ENCODE measurements at places on chromosomes 7 and 10.

DNA sequence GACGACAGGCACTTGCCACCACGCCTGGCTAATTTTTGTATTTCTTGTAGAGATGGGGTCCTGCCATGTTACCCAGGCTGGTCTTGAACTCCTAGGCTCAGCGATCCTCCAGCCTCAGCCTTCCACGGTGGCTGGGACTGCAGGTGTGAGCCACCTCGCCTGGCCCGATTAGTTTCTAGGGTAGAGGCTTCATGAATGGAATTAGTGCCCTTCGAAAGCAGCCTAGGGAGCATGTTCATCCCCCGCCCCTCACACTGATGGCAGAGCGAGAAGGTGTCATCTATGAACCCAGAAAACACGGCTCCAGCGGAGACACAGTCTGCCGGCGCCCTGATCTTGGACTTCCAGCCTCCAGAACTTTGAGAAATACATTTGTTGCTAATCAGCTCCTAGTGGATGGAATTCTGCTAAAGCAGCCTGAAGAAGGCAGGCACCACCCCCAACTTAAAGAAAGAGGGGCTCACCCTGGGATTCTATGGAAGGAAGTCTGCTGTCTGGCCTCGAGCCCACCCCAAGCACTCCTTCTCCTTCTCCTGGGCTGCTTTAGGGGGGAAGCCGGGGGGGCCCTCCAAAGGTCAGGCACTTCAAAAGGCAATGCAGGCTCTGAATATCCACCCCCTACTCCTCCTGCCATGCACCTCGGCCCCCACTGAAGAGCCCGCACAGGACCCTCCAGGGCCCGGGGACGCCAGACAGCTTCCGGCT lies 10.1 kb downstream of the PDGFA start:
- no peak for DNase-seq

DNA sequence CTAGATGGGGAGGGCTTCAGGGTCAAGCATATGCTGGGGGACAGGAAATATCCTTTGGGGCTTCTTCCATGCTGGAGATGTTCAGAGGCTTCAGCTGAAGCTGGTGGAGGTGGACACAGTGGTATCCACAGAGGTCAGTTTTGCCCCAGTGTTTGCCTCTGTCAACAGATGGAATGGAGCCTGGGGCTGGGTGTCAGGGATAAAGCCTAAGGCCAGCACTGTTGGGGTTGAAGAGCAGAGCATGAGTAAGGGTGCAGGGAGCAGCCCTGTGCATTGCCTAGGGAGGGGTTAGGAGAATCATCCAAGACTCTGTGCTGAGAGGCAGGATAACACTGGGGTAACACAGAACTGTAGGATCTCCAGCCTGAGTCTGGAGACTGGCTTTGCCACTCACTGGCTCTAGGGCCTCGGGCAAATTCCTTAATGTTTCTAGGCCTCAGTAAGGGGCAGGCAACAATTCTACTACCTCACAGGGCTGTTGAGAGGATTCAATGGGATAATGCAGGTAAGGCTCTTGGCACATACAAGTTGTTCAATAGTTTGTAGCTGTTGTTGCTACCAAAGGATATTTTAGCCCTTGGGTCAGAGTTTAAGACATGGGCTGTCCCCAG lies 21.8 kb upstream of the MYL7 start:
- DNase-seq, result no peak

- no peak for DNase-seq
Observed at GRCh38 chr10:28906934-28907333, 229.6 kb downstream of the BAMBI start.

DNA sequence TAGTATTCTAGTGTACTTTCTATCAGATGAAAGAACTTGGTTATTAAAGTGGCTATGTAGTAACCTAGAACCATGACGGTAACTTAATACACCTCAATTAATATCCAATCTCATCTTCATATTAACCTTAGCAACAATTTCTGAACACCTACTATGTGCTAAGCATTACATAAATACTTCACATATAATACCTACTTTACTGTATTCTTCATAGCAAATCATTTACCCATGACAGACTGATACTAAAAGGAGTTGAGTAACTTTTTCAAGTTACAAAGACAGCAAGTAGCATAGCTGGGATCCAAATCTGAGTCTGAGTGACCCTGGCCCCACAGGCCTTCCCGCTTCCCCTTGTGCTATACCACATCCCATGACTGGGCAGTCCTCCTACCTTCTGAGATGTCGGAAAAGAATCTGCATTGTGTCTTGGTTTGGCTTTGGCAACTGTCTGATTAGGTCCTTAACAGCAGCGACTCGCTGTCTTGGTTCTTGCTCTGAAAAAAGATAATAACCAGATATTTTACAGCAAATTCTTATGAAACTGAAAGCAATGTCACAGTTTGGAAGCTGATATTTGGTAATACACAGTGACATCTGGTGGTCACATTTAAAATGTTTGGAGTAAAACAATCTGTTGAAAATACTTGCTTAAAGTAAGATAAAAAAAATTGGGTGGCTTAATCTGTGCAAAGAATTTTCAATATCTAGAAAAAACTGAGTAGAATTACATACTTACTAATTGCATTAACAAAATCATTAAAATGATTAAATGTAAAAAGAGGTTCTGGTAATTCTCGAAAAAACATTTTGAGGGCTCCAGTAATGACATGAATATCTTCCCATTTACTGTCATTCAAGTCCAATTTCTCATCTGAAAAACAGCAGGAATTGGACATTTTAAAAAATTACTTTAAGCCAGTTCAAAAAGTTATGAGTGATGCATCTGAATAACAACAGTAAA lies 120.1 kb downstream of the ARHGAP12 start:
- peak; percentile 75 for DNase-seq

GRCh38 chr7:122726881-122727280 lies 24.2 kb upstream of the RNF148 start:
- DNase-seq, result no peak

DNA sequence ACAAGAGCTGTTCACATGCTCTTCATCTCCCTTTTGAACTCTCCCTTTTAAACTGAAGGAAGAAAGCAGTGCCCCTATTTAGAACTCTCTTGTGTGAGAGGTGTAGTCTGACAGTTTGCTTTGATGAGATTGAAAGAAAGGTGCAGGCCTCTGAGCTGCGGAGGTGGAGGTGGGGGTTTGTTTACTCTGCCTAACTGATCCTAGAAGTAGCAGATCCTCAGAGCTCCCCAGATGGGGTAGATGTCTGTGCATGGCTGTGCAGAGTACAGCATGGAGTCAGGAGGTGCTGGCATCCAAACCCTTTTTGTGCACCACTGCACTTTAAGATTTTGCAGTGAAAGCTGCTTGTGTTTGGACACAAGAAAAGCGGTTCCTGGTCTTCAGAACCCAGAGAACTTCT lies 58.3 kb downstream of the MINDY4 start:
- no peak for DNase-seq

DNA sequence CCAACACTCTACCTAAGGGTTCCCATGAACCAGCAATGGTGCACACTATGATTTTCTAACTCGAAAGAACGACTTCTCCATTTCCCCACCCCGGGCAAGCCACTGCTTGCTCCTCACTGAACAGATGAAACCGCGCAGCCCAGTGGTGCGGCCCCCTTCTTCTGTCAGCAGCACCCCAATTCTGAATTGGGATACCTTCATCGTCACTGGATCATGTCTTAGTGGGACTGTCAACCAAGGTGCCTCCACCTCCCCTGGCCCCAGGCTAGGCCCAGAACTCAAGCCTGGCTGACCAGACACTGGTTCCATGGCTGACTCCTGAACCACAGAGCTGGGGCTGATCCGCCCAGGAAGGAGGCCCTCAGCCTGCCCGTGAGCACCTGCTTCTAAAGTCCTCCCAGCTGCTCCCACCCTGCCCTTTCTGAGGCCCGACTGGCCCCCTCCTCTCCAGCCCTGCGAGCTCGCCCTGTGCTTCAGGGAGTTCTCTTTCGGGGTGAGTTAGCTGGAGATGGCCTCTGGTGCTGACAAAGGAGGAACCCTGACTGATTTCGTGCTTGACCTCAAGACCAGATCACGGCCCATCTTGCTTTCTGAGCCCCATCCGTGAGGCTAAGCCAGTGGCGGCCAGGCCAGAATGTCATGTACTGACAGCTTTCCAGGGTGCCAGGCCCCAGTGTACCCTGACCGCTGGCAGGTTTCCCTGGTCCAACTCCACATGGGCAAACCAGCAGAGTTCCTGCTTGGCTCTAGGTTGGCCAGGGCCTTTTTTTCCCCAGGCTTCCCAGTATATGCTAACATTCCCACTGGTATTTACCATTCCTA lies 44.5 kb downstream of the FAM53B start:
- no peak for DNase-seq

- DNase-seq, result no peak
Observed at GRCh38 chr10:1731592-1731991, 5.7 kb downstream of the ADARB2 start.

GRCh38 chr7:28840592-28840995 lies 117.5 kb downstream of the TRIL start:
- DNase-seq, result no peak

Data from hippocampal formation (tissue), 2 donors.